ENCODE measurements at places on chromosomes 2 and 18.

- DNase-seq: no peak
Observed at GRCh38 chr2:138496096-138496651, 5.4 kb upstream of the SPOPL start.

DNA sequence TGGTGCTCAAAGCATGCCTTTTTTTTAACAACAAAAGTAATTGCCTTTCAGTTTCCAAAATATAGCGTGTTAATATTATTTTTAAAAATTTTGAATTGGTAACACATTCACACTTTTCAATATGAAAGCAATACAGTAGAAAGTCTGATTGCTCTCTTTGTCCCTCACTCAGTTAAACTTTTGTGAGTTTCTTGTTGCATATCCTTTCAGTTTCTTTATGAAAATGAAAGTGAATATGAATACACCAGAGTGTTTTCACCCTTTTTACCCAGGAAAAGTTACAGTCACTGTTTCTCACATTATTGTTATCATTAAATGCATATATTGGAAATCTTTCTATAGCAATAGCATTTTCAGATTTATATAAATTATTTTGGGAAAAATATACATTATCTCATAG, 377.4 kb upstream of the CRIM1 start:
- peak; percentile 5 for DNase-seq

- no peak for DNase-seq
Observed at GRCh38 chr2:1147873-1148612, 197.4 kb downstream of the SNTG2 start.

DNA sequence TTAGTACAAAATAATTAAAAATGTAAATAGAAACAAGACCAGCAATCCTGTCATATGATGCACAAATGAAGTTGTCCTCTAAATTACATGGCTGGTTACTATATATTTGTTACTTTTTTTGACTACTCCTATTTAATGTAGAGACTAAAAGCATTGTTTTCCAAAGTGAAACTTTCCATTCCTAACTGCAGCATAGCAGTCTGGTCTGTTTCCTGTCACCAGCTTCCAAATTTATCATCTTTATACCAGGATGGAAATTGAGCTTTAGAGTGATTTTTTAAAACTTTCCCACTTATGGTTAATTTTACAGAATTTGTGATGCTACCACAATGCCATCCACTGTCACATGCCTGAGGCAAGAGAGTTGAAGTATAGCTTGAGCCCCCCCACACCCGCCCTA, 33.5 kb upstream of the RAB27B start:
- no peak for DNase-seq

DNA sequence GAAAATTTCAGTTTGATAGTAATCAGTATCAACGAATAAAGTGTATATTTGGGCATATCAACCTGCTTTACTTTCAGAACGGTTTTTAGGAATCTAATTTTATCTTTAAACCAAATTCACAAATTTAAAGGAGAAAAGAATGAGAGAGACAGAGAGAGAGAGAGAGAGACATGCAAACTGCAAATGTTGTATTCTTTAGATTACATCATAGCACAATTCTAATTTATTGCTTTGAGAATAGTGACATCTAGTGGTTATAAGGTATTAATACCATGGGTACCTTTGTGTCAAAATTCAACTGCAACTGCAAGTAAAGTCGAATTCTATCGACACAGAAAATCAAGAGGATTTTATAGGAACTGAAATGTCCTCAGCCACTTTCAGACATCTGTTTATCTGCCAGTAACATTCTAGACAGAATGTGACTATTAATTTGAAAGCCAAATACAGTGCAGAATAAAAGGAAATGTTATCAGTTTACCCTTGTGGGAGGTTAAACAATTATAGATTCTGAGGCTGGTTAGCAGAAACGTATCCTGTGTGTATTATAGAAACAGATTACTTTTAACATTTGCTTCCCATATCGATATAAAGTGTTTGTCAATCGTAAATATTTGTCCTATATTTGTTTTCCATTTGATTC, 529.8 kb upstream of the VRK2 start:
- DNase-seq: no peak

GRCh38 chr2:2744107-2744506, 413.0 kb upstream of the MYT1L start:
- DNase-seq: no peak

GRCh38 chr2:230846360-230846759, 18.4 kb upstream of the ITM2C start:
- DNase-seq: no peak

DNA sequence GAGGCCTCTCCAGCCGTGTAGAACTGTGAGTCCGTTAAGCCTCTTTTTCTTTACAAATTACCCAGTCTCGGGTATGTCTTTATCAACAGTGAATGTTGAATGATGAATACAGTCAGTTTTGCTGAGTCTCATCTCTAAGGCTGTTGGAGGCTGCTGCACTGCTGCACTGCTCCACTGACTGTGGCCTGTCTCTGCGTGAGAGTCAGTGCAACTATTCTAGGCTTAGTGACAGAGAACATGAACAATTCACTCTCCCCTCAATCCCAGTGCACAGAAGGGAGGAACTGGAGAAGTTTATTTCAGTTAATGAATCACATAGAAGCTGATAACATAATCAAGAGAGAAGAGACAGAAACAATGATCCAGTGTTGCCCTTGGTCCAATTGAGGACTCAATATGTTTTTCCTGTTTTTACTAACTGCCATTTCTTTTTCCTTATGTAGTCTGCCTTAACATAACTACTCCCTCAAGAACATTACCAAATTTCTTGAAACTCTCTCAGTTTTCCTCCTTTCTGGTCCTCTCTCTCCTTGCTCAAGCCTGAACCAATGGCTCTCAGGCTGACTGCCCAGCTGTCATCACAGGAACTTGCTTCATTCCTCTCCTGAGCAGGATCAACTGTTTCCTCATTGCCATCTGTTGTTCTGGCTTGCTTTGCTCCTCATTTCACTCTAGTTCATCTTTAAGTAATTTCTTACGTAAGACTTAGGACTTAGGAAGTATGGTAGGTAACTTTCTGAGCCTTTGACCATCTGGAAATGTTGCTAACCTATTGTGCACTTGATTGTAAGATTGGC, 483.2 kb downstream of the METTL4 start:
- DNase-seq: no peak

DNA sequence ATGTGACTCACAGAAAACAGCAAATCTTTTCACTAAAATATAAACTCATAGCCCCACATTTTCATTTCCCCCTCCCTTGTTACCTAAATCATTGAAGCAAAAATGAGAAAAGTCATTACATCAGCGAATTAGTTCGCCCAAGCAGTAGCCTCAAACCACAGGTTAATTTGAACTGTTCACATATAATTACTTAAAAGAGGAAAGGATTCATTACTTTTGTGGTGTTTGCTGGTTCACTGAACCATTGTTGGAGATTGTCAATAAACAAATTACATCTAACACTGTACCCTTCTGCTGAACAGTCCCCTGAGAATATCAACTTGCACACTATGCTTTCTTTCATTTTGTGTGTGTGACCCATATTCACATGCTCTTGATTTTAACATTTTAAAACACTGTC, 238.7 kb downstream of the ERBB4 start:
- DNase-seq: no peak

DNA sequence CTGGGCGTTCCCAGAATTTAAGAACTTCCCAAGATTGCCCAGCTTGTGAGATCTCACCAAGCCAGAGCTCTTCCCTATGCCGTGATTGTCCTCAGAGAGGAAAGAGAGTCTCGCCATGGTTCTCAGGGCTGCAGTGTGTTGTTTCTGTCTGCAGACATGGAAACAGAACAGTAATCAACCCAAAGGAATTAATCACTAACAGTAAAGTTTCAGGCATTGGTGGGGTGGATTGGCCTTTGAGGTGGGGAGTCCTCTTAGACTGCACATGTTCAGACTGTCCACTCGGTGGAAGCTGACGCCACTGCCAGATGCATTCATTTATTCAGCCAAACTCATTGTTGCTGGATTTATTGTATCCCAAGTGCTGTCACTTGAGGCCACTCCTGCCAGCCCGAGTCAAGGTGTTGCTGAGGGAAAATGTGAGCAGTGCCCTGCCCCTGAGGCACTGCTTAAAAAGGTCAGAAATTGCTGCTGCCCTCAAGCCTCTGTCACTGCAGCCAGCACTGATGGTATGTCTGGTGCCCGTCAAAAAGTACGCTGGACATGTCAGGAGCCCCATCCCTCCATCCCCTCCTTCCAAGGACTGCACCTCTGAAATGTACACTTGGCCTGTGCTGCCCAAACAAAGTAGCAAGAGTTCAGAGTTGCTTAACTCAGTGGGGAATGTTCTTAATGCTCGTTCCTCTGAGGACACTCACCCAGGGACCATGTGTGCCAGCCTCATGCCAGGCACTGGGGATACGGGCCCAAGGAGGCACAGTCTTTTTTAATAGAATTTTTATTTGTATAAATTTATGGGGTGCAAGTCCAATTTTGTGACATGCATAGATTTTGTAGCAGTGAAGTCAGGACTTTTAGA, 201.0 kb downstream of the GLI2 start:
- no peak for DNase-seq

DNA sequence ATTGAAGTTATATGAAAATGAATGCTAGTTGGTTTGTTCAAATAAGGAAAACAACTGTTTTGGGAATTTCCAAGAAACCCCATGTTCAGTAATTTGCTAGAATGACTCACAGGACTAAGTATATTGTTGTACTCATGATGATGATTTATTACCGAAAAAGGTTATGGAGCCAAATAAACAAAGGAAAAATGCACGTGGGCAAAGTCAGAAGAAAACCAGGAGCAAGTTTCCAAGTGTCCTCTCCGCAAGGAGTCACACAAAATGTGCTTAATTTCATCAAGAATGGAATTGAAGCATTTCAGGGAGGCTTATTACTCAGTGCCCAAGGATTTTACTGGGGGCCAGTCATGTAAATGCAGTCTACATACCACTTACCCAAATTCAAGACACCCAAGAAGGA, 1652.4 kb upstream of the TMEFF2 start:
- no peak for DNase-seq

DNA sequence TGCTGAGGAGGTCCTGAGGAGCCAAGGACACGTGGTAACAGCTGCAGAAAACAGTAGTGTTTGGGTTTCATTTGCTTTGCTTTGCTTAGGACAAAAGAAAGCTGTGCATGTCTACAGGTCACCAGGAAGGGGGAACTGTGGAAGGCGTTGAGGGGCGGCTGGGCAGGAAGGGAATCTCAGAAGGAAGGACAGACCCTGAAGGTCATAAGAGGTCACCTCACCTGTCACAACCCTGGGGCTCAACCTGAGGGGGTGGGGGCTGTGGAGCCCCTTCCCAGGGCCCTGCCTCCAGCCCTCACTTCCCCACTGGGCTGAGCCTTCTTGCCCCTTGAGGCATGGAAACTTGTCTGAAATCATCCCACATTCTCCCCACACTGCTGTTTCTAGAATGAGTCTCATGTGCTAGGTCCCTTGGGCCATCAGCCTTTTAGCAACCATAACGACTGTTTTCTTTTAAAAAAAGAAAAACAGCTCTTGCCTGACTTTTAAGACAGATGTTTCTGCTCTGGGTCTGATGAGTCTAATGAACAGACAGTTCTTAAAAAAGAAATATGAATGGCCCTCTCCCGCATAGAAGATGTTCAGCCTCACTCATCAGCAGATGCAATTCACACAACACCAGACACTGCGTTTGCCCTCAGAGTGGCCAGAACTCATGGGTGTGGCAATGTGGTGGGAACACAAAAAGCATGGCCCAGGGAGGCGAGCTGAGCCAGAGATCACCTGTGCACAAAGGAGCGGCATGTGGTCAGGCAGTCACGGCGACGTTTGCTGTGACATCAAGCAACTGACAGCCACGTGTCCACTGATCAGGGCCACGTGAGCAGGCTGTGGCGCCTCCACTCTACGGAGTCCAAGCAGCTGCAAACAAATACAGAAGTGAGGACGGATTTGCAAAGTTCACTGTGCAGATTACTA, 84.0 kb downstream of the SEPTIN10 start:
- DNase-seq: no peak

DNA sequence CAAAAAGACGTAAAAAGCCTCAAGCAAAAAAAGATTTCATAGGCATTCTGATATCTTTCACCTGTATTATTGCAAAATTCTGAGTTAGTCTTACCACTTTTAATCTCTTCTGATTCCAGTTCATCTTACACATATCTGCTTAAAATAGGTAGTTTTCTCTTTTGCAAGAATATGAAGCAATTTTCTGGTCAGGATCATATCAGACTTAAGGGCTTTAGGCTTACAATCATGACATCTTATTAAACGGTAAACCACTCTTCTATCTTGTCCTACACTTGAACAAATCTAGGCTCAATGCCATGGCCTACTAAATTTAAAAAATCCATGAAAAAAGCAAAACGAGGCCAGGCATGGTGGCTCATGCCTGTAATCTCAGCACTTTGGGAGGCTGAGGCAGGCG, 50.1 kb upstream of the GAREM1 start:
- no peak for DNase-seq

- no peak for DNase-seq
Observed at GRCh38 chr2:80454628-80455027, 150.1 kb upstream of the LRRTM1 start.

GRCh38 chr2:239685965-239686364, 285.1 kb upstream of the HDAC4 start:
- no peak for DNase-seq

GRCh38 chr2:74261204-74261864, 62.9 kb downstream of the MTHFD2 start:
- DNase-seq: no peak

DNA sequence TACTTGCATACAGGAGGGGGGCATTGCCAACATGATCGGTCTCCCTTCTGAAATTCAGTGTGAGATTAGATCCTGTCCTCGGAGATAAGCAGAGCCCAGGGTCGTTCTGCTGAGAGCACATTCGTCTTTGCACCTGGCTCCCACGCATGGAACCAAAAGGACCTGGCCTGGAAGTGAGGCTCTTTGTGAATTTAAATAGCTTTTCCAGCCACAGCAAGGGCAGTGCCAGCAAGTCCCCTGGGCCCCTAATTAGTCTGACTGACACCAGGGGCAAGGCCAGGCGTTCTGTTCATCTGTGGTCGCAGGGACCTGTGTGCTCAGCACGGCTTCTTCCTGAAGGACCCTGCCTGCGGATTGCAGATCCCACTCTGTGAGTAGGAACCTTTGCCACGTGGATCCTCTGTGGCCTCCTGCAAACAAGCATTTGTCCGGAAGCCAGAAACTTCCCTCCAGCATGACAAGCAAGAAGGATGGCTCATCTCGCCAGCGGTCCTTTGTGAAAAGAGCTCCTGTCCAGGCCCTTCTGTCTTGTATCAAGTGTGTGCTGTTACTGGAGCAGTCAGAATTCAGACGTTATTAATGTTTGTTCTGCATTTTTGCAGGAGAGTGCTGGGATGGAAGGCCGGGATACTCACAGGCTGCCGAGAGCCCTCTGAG, 128.7 kb downstream of the TPO start:
- no peak for DNase-seq

DNA sequence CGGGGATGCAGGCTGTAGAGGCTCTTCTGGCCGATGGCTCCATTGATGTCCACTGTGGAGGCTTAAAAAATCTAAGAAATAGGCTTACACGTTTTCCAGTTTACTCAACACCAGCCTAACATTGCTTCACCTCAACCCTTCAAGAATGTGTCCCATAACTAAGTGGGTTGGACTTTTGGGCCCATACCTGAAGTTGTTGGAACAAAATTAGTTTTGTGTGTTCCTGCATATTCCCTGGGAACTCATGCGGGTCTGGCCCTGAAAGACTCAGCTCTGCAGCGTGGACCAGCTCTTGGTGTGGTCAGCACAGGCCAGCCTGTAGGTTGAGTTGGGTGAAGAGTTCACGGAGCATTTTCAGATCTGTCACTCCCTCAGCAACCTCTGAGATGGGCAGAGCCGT, 38.5 kb downstream of the SH3BP4 start:
- DNase-seq: no peak

All from CD4-positive, alpha-beta T cell treated with Interleukin-15 for 4 hours (primary cell).